ENCODE measurements at places on chromosomes 1 and 21.

DNA sequence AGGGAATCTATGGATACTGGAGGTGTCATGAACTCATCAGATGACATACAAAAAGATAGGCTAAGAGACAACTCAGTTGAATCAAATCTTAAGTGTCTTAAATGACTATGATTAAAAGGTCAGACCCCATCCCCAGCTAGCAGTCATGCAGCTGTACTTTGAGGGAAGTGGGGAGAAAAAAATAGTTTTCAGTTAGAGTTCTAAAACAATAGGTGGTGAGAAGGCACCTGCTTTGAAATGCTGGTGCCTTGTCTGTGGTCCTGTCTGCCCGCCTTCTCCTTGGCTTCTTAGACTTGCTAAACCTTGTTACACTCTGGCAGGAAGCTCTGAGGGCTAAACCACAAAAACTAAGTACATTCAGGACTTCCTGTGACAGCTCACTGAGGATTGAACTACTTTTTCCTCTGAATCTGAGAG is 15.3 kb downstream of the CD2 start:
- DNase-seq = no peak

DNA sequence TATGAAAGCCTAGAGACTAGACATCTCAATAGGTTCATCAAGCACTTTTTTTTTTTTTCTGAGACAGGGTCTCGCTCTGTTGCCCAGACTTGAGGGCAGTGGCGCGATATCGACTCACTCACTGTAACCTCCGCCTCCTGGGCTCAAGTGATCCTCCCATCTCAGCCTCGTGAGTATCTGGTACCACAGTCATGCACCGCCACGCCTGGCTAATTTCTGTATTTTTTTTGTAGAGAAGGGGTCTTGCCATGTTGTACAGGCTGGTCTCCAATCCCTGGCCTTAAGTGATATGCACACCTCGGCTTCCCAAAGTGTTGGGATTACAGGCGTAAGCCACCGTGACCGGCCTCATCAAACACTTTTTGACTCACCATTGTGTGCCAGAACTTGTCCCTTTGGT is 613 bp upstream of the GPATCH4 start:
- no peak for DNase-seq

GRCh38 chr1:228901936-228902681 is 166.8 kb downstream of the RHOU start:
- DNase-seq = no peak

- DNase-seq = peak; percentile 32
Measured at GRCh38 chr1:12314333-12314903, 84.6 kb downstream of the VPS13D start.

- no peak for DNase-seq
Measured at GRCh38 chr1:73611681-73612080, 586.3 kb downstream of the LRRIQ3 start.

- no peak for DNase-seq
Measured at GRCh38 chr1:181101581-181102226, 13.2 kb downstream of the IER5 start.

DNA sequence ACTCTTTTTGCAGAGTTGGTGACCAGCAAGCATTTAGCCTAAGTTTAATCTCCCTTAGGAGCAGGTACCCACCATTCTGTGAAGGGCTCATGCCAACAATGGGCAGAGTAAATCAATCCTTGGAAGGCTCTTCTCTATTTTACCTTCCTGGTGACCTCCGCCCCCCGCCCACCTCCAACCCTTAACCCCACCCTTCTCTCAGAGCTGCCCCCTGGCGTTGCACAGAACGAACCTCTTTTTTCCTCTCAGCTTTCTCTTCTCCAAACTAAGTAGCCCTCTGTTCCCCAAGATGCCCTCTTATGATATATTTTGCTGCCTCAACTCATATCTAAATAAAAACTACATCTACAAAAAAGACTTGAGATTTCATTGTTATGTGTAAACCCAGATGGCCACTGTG is 186.8 kb downstream of the SEC16B start:
- DNase-seq = no peak

DNA sequence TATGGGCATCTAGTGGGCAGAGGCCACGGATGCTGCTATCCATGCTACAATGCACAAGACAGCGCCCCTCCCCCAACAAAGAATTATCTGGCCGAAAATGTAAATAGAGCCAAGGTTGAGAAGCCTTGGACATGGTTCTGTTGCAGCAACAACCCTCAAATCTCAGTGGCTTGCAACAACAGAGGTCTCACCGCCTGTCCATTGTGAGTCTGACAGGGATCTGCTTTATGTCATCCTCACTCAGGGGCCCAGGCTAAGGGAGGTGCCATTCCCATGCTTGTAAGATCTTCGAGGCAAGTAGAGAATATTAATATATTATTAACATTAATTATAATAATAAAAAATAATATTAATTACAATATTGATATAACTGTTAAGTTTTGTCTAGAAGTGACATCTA is 9.5 kb upstream of the PITHD1 start:
- no peak for DNase-seq

GRCh38 chr1:1178794-1179331 is 5.2 kb downstream of the TTLL10 start:
- DNase-seq = no peak

DNA sequence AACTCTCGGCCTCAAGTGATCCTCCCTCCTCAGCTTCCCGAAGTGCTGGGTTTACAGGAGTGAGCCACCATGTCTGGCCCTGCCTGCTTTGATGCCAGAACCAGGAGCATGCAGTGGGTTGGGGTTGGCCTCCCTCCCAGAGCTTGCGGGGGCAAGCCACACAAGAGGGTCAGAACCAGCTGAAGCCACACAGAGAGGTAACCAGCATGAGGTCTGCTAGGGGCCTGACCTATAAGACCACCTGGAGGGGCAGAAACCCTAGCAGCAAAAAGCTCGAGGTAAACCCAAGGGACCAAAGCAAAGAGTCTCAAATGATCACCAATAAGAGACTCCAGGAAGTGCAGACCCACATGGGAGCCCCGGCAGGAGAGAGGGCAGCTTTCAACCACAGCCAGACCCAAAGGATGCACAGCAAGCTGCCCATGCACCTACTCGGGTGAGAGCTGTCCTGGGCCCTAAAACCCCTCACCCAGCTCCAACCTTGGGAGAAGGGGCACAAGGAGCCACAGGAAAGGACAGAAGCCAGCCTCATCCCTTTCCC is 81.2 kb downstream of the TOMM20 start:
- no peak for DNase-seq

DNA sequence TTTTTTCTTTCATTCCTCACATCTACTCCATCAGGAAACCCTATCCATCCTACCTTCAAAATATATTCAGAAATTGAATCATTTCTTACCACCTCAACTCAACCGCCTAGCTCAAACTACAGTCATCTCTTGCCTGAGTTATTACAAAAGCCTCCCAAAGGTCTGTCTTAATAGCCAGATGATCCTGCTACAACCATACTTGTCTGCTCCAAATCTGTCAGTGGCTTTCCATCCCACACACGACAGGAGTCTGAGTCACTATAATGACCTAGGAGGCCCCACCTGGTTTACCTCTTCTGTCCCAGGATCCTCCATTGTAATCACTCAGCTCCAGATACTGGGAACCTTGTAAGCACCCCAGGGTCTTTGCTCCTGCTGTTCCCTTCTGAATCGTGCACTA is 37.1 kb upstream of the IL12RB2 start:
- DNase-seq = no peak

- no peak for DNase-seq
Measured at GRCh38 chr21:45318556-45319404, 31.1 kb upstream of the POFUT2 start.

GRCh38 chr1:170267317-170267716 is 121.6 kb downstream of the NTMT2 start:
- DNase-seq = no peak

DNA sequence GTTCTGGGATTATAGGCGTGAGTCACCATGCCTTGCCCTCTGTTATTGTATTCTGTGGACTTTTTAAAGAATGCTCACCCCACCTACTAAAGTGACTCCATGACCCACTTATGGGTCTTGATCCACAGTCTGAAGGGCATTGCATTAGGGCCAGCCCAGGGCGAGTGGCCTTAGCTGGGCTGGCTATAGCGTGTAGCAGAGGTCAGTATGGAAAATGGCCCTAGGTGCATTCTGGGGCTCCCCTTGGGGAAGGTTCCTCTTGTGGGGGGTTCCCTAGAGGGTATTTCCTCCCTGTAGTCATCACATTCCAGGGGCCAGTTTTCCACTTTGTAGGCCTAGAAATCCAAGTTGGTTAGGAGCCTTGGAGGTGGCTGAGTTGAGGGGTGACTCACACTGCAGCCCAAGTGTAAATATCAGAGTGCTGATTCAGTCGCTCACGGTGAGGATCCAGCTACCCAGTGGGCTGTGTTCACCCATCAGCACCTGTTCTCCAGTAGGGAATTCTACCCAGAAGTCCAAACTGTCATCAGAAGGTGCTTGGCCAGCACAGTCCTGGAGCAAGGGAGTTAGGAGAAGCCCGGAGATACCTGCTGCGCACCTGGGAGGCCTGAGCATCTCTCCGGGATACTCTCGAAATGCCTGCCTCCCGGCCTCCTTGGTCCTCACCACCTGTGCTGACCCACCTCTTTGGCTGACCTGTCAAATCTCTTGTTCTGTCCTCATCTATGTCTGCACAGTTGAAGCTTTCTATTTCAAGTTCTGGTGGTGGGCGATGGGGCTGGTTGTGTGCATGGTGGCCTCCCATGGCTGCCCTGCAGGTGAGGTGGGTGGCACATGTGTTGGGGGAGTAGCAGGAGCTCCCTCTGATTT is 52.2 kb downstream of the NENF start:
- DNase-seq = no peak

GRCh38 chr1:78176448-78176847 is 130.7 kb downstream of the GIPC2 start:
- peak; percentile 84 for DNase-seq

All from NCI-H446 treated with DMSO at 0.1 percent for 48 hours (cell line).